ENCODE measurements at places on chromosomes 3 and 15.

- no peak for DNase-seq
Measured at GRCh38 chr3:190554197-190554596, 40.3 kb downstream of the IL1RAP start.

DNA sequence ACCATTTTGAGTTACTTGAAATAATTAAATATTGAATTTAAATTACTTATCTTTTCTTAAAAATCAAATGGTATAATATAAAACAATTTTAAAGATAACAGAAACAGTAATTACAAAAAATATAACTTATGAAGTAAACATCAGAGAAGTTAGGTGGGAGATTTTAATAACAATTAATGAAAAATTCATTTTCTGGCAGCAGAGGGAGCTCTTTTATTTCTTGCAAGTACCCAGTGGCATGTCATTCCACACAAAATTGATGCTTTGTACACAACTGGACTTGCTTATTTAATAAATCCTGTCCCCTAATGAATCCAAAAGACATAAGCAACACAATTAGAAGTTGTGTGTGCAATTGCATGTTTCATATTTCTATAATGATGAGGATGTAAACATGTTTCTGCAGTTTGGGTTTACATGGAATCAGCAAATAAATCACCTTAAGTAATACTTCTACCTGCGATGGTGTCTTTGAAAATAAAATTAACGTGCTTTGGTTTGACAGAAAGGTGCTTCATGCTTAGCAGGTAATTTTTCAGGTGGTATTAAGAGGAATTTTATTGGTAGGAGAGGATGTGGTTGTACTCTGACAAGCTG is 861.3 kb downstream of the ZPLD1 start:
- no peak for DNase-seq

GRCh38 chr3:124962403-124962940 is 27.9 kb upstream of the MUC13 start:
- no peak for DNase-seq

DNA sequence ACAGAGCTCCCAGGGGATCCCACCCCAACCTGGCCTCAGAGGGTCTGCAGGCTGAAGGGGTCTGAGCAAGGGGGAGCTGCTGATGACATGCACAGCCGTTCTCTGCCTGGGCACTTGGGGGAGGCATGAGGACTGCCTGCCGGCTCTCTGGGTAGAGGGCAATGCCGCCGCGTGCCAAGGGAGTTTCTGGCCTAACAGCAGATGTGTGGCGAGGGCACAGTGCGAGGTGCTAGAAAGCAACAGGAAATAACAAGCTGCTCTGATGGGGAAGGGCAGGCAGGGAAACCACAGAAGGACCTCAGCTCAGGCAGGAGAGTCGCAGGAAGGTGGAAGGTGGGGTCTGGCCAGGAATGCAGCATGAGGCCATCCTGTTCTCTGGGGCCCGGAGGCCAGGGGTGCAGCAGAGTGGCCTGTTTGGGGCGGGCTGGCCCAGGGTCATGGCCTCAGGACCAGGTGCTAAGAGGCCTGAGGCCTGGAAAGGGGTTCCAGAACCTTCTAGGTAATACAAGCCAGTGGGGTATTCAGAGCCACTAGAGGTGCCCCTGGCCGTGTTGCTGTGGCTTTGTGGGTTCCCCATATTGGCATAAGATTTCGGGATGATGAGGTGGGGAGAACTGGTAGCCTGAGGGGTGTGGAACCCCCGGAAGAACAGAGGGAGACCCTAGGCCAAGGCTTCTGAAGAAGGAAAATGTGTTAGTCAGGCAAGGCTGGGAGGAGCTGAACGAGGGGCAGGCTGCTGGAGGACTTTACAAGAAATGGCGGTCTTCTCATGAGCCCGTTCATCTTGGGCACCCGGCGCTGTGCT is 41.2 kb downstream of the RGMA start:
- no peak for DNase-seq

DNA sequence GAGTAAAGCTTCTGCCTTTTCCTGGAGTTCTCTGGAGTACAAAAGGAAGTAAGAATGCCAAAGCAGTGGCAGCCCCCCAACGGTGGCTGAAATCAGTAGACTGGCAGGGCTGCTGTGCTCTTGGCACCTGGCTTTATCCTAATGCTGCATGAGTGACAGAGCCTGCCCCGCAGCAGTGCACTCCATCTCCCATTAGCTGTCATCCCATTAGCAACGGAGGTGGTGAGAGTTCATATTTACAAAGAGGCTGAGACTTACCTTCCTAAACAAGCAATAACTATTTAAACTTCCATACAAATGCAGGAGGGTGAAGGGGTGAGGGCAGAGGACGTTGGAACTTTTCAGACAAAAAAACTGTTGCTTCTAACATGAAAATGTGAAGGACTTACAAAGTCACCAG is 51.9 kb downstream of the SERPINI1 start:
- no peak for DNase-seq

- DNase-seq, result peak; percentile 10
Measured at GRCh38 chr3:146067048-146067447, 93.9 kb downstream of the PLOD2 start.

DNA sequence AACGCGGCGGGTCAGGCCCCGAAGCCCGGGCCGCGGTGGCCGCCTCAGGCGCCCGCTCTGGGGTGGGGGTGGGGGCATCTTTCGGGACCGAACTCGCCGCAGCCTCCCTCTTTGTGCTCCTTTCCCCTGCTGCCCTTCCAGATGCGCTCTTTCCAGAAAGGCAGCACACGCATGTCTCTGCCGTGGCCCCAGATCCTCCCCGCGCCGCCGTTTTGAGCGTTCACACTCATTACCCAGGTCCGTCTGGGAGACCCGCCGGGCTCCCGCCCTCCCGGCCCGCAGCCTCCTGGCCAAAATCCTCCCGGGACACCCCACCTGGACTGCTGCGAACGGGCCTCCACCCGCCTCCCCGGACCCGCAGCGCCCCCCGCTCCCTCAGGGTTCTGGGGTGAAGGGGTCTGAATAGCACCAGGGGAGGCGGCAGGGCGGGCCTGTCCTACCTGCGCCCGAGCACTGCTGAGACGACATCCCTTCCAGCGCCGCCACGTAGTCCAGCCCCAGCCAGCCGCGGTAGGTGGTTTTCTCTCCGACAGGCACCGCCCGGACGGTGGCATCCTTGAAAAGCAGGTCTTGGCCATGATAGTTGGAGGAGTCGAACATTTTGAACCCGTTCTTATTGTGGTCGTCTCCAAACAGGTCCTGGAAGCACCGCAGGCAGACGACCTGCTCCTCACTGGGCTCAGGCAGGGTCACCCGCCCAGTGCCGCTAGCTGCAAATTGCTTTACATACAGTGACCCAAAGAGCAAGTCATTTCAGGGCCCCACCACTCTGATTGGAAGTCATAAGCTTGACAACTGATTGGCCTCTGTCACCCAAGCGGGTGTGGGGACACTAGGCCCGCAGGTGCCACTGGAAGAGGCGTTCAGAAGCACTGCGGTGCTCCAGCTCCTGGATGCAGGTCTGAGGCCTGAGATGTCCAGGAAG is 25.9 kb downstream of the MELTF start:
- no peak for DNase-seq

GRCh38 chr3:187896646-187897045 is 151.4 kb upstream of the BCL6 start:
- DNase-seq, result no peak

DNA sequence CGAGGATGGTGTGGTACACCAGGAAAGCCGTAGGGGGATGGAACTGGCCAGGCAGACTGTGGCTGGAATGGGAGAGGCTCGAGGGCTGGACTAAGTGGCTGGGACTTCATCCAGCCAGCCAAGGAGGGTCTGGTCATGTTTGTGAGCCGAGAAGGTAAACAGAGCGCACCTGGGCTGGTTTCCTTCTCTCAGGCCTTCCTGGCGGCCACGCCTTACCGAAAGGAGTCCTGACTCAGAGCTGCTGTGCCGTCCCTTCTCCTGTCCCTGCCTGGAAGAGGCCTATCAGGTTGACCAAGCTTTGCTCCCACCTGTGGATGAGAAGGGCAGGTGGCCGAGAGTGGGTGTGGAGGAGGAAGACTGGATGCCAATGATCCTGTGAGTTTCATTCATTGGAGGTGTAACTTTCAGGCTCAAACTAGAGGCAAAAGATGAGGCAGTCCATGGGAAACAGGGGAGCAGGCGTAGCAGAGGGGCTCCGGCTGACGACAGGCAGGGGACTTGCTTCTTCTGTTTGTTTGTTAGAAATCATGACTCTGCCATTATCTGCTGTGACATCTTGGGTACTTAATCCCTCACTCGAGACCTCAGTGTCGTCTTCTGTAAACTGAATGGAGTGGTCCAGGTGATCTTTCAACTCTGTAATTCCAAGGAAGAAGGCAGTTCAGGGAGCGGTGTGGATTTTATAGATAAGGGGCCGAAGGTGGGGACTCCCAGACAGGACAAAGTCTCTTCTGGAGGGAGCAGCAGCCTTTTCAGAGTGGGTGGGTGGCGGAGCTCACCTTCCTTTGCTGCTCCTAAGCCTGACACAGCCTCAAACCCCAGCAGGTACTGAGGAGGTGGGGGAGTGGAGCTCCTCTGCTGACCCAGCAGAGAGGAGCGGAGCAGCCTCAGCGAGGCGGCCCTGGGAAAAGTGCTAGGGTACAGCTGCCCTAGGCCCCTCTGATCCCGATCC is 71.8 kb upstream of the GATM start:
- peak; percentile 90 for DNase-seq

- no peak for DNase-seq
Measured at GRCh38 chr15:100898661-100899462, 19.2 kb downstream of the ALDH1A3 start.

DNA sequence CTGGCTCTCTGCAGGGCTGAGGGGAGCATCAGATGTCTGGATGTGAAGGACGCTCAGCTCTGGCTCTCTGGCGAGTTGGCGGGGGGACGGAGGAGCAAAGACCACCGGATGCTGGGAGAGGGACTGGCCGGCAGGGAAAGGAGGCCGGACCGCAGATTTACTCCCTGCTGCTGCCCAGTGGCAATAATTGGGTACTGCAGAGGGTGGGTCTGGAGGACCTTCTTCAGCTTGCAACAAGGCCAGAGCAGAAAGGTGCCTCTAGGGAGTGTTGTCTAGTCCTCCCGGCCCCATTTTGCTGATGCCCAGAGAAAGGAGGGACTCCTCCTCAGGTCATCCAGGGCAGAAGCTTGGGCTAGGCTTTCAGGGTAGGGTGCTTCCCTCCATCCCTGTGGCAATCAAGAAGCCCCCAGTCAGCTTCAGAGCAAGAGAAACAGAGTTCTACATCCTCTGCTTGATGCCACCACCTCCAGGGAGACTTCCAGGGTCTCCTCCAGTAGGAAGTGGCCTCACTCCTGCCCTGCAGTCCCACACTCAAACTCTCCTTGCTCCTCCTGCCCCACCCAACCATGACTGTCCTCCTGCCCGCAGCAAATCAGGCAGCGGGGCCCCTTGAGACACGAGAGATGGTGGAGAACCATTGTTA is 20.3 kb upstream of the CSPG4 start:
- DNase-seq, result no peak

- no peak for DNase-seq
Measured at GRCh38 chr15:66670175-66670574, 31.9 kb upstream of the SMAD6 start.

- DNase-seq, result no peak
Measured at GRCh38 chr3:46895204-46895660, 17.7 kb downstream of the PTH1R start.

- DNase-seq, result no peak
Measured at GRCh38 chr3:81888914-81889557, 127.6 kb upstream of the GBE1 start.

GRCh38 chr3:6679510-6679909 is 181.4 kb upstream of the GRM7 start:
- DNase-seq, result no peak

DNA sequence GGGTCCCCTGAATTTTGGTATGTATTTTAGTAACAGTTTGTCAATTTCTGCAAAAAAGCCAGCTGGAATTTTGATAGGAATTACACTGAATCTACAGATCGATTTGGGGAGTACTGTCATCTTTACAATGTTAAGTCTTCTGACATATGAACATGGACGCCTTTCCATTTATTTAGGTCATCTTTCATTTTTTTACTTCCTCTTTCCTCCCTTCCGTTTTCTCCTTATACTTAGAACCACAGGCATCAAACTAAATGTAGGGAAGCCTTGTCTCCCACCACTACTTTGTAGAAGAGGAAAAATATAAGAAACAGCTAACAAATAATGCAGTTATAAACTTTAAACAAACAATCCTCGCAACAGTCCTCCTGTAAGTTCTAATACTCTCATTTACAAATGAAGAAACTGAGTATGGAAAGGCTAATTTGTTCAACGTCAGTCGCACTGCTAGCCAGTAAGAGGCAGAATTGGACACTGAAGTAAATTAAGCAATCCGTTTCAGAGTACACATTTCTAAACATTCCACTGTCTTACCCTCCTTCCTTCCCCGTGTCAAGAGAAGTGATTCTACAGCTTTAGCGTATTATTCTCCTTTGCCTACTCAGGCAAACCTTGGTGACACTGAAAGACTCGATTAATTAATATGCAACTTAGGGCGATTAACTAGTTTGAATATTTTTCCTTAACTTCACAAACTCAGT is 25.6 kb downstream of the RHOA start:
- no peak for DNase-seq

DNA sequence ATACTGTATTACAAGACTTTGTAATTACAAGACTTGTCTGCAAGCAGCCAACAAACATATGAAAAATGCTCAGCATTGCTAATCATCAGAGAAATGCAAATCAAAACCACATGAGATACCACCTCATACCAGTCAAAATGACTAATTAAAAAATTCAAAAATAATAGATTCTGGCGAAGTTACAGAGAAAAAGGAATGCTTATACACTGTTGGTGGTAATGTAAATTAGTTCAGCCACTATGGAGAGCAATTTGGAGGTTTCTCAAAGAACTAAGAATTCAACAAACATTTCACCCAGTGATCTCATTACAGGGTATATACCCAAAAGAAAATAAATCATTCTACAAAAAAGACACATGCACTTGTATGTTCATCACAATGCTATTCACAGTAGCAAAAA is 617.5 kb upstream of the CCDC54 start:
- DNase-seq, result no peak

- no peak for DNase-seq
Measured at GRCh38 chr3:194647747-194648146, 14.5 kb upstream of the TMEM44 start.

DNA sequence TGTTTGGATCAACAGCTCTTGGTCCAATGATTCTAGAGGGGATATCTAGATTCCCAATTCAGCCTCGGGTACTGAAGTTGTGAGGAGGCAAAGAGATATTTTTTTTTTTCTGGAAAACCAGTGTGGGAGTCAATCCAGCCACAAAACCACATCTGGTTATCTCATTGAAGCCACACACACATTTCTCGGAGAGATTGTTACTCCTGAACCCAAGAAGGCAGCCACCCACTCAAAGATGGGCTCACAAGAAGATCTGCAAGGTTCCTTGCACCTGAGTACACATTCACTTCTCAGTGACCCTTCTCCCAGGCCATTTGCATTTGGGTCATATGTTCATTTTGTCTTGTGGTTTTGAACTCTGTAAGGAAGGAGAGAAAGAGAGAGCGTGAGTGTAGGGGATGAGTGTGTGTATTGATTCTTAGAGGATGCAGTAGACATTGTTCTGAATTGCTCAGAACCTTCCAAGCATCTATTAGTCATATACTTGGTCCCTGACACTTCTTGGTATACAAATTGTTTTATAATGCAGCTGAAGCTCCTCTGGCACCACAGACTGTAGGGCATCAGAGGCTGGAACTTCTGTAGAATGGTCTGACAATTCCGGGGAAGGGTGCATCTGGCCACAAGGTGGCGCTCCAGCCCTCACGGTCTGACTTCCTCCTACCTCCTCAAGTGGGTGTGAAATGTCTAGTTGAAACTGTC is 39.3 kb upstream of the TRA2B start:
- no peak for DNase-seq

GRCh38 chr15:22257047-22258008 is 177.0 kb downstream of the OR4M2 start:
- no peak for DNase-seq

GRCh38 chr3:473033-473800 is 276.7 kb downstream of the CHL1 start:
- DNase-seq, result no peak

GRCh38 chr3:107620534-107620933 is 97.8 kb downstream of the BBX start:
- DNase-seq, result no peak
